NCI-H774 (cell line): ENCODE measurements at places on chromosomes 2 and 18.

- DNase-seq = no peak
Observed at GRCh38 chr18:66506178-66506577, 97.7 kb downstream of the CDH19 start.

DNA sequence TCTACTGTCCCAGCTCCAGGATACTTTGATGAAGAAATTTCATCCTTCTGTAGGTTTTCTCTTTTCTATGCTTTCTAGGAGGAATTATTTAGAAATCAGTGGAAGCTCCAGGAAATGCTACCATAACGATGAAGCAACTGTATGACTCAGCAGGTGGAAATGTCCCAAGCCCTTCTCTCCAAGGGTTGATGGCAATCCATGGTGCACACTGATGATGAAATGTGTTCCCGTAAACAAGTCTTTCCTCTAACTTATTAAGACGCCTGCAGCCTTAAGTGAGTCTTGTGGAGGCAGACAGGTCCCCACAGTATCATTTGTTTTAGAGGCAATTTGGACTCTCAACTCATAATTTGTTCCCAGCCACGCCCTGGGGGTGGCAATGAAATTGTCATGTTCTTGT is 777.6 kb upstream of the SOX11 start:
- no peak for DNase-seq

GRCh38 chr2:241772063-241772499 is 4.5 kb upstream of the GAL3ST2 start:
- no peak for DNase-seq

DNA sequence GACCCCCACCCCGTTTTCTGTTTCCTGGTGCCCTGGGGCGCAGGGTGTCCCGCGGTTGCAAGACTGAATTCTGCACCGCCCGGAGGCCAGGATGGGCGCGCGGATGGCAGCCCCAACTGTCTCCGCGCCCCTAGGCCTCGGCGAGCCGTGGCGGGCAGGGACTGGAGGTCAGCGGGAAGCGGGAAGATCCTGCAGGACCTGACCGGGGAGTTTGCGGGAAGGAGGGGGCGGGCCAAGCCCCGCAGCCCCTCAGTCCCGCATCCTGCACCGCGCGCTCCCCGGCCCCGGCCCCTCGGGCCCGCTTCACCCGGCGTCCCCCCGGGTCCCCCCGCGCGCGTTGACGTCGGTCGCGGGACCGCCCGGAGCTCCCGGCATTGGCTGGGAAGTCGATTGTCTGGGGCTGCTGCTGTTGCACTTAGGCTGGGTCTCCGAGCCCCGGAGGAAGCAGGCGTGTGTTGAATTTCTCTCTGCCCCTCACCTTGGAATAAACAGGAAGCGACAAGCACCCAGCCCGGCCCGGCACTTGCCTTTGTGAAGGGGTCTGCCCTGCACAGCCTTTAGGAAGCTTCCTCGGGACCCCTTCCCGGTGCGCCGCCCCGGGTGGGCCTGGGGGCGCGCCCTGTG is at the start of gene LDLRAD4:
LDLRAD4 (plus strand) TSS at position 393 of the 624 bp plus-strand sequence.
- peak; percentile 45 for DNase-seq

DNA sequence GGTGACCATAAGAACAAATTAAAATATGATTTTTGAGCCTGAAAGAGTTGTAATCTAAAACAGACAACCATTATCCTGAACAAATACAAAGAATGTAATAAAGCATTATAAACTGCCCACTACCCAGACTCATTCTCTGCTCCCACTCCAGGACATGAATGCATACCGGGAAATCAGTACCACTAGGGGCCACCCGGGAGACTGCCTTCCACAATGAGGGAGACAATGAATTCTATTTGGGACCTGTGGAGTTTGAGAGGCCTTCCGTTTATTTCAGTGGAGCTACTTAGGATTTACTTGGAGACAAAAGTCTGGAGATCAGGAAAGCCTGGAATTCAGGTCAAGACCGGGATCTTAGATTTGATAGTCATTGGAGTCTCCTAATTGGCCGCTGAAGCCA is 50.0 kb downstream of the NAB1 start:
- DNase-seq = no peak

DNA sequence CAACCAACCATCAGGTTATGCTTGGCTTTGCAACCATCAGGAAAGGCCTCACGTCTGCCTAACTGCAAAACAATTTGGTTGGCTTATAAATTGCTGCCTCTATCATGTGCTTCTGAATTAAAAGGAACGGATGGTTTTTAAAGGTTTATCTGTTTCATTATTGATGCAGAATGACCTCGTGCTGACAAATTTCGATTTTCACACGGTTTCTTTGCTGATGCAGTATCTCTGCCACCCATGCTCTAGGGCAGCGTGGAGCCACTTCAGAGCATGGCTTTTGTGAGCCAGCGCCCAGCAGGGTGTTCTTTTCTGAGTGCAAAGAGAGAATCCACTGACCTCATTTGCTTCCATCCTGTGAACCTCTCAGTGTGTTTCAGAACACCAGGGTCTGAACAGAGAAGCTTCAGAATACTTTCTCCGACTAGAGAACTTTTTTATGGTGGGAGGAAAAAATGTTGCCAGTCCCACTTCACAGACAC is 143.1 kb upstream of the L3MBTL4 start:
- no peak for DNase-seq

- no peak for DNase-seq
Observed at GRCh38 chr2:227527351-227527750, 55.4 kb downstream of the AGFG1 start.

GRCh38 chr18:69455125-69455524 is 54.4 kb downstream of the DOK6 start:
- DNase-seq = no peak
